ENCODE measurements at places on chromosomes 11 and 22. TPM values are rescaled to one million over a fixed set of nuclear protein-coding genes. Genes with fewer than 3 reads are reported as not detected.
A peak's percentile ranks its signal among the peaks of the same experiment; 100 is the strongest.

HTR3A gene
- total RNA-seq: not detected

DUSP8 gene
- total RNA-seq: 0.13 TPM

CPT1B gene
- total RNA-seq: 77.4 TPM

- no peak for DNase-seq
Measured at GRCh38 chr11:20160425-20161229, at the start of gene DBX1. TSS of gene DBX1 (minus strand) at chr11:20160475. CDS start at chr11:20160324, 151 bp downstream.

- DNase-seq: no peak
Measured at GRCh38 chr22:25080855-25081254, 118.8 kb upstream of the CRYBB3 start.

GRCh38 chr11:126564566-126564965 lies 209.1 kb downstream of the ST3GAL4 start:
- no peak for DNase-seq

GRCh38 chr11:121792185-121792584 lies 323.8 kb downstream of the BLID start:
- no peak for DNase-seq

GRCh38 chr11:46259971-46260560 lies 17.4 kb upstream of the CREB3L1 start:
- no peak for DNase-seq

- DNase-seq: no peak
Measured at GRCh38 chr11:124602193-124602592, 9.0 kb upstream of the PANX3 start.

DNA sequence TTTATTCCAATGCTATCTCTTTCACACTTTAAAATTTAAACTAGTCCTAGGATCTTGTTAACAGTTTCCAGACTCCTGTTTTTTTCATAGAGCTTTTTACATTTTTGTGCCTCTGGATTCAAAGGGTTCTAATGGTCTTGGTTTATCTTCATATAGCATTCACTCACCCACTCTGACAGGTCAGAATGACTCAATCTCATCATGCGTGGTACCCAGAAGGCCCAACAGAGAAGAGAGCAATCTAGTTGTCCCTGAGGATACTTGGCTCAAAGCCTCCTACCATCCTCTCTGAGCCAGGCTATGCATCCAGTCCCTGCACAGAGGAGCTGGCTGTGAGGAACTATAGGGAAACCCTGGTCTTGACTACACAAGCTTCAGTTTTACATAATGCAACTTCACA lies 27.5 kb downstream of the MAML2 start:
- DNase-seq: no peak

DNA sequence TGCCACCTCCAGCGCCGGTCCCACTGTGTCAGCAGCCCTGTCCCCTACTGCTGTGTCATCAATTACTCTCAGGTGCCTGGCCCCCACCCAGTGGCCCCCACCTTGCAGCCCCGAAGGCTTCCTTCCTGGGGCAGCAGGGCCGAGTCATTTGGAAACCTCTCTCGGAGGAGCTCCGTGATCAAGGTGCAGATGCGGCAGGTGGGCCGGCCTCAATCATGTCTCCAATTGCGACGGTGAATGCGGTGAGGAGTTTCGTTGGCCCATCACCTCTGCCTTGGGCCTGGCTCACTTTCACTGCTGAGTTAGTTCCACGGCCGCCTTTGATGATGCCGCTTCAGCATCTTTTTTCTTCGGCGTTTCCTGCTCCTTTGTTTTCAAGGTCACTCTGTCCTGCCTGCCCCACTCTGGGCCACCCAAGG lies 11.3 kb upstream of the CXCR5 start:
- DNase-seq: peak; percentile 64

DNA sequence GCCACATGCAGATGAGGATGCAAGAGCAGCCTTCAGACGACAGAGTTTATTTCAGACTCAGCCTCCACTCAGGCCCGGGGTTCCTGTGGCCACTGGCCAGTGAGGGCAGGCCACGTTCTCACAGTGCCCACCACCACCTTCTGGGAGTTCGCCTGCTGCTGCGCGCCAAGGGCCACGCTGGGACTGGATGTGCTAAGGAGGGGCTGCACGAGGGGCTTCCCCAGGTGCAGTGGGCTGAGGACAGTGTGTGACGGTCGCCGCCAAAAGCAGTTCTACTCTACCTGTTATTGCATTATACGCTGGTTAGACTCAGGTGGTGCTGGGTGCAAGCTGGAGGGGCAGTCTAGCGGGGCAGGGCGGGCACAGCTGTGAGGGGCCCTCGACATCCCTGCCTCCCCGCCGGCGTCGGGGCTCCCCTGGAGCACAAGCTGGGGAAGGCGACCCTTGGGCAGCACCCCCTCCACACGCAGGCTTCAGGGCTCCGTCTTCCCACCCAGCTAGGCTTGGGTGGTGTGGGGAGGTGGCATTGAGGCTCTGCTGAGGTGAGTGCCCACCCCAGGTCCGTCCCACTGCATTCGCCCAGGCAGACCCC lies 2.7 kb downstream of the CEND1 start:
- DNase-seq: no peak

- DNase-seq: no peak
Measured at GRCh38 chr11:74681686-74682651, 49.3 kb downstream of the CHRDL2 start.

- DNase-seq: no peak
Measured at GRCh38 chr22:20430101-20430719, 7.4 kb downstream of the SCARF2 start.

DNA sequence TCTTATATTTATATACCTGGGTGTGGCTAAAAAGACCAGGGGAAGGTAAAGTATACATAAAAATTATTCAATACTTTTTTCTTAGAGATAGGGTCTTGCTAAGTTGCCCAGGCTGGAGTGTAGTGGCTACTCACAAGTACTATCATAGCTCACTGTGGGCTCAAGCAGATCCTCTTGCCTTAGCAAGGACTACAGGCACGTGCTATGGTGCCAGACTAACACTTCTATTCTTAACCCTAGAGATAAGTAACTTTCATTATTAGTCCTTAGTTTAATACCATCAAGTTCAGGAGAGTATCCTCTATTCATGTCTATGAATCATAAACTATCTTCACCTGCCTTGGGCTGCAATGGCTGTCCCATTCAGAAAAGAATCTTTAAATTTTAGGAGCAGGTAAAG lies 11.9 kb downstream of the FCHSD2 start:
- DNase-seq: no peak

- no peak for DNase-seq
Measured at GRCh38 chr22:24707470-24707801, 67.1 kb downstream of the PIWIL3 start.

- DNase-seq: no peak
Measured at GRCh38 chr11:63762654-63763495, 5.7 kb downstream of the ZFTA start.

Measured in activated CD8-positive, alpha-beta T cell treated with anti-CD3 and anti-CD28 coated beads, Interleukin-2, amount 10 ng/mL, durations not matched to agents 7 days and 5 days (primary cell).